ENCODE measurements at places on chromosomes 12 and 14. TPM values are rescaled to one million over a fixed set of nuclear protein-coding genes. Genes with fewer than 3 reads are reported as not detected.

FOXN4 gene
- total RNA-seq = not detected

SRRM4 gene
- total RNA-seq = 0.59 TPM

- DNase-seq = no peak
Observed at GRCh38 chr12:113777751-113778150, 188.4 kb downstream of the RBM19 start.

- no peak for DNase-seq
Observed at GRCh38 chr14:28773176-28773575, 6.6 kb downstream of the FOXG1 start.

DNA sequence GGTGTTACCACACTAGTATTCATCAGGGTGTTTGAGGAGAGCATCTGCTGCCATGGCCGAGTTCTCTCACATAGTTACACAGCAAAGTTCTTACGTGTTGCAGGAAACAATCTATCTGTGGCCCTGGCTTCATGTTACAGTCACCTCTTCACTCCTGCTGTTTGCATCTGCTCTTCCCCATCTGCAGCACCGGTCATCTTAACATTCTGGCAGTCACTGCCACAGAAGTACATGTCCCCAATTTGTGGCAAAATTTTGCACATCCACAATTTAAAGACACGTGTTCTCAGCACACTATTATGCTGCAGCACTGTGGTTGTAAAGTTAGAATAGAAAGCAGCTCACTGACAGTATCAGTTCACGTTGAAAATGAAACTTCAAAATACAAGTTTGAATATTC is 23.2 kb downstream of the MAPK1IP1L start:
- no peak for DNase-seq

GRCh38 chr12:45966486-45966885 is 23.9 kb downstream of the SCAF11 start:
- no peak for DNase-seq

DNA sequence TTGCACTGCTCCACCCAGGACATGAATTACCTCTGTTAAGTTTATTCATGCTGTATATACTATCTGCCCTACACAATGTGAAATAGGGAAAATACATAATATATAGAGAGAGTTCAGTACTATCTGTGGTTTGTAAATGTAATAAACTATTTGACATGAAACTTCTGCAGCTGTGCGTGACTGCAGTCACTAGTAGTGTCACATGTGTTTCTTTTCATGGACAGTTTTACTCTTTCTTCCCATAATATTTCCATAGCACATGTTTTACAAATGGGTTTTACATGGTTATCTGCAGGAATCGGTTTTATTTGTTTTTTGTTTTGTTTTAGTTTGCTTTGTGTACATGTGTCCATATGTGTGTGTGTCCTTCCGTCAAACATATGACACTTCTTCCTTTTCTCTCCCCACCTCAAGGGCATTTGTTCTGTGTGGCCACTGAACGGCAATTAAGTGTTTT is 1644.1 kb upstream of the FLRT2 start:
- DNase-seq = no peak

DNA sequence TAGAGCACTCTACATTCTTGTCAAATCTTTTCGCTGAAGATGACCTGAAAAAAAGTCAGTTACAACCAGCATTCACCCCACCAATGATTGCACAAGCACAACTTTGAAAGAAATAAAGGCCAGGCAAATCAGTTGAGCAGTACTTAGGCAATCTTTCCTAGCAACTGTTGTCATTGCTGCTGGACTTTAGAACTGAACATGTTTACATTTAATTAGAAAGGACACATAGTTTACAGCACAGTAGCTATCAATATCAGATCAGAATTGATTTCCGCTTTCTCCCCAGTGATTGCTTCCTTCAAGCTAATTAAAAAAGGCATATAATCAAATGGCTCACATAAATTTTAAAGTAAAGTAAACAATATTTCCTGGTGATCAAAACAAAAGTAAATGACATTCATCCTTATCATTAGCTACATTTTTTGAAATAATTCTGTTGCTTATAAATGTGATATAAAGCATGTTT is 128.4 kb downstream of the FOXA1 start:
- no peak for DNase-seq

GRCh38 chr12:46364777-46365580 is 7.6 kb downstream of the SLC38A2 start:
- no peak for DNase-seq

GRCh38 chr12:118029166-118029565 is 12.7 kb downstream of the RFC5 start:
- no peak for DNase-seq

- DNase-seq = no peak
Observed at GRCh38 chr14:55562135-55562534, 17.9 kb upstream of the KTN1 start.

Data from cardiac septum (tissue), 1 donor.